ENCODE measurements at places on chromosomes 5 and 9.
A peak's percentile ranks its signal among the peaks of the same experiment; 100 is the strongest.

DNA sequence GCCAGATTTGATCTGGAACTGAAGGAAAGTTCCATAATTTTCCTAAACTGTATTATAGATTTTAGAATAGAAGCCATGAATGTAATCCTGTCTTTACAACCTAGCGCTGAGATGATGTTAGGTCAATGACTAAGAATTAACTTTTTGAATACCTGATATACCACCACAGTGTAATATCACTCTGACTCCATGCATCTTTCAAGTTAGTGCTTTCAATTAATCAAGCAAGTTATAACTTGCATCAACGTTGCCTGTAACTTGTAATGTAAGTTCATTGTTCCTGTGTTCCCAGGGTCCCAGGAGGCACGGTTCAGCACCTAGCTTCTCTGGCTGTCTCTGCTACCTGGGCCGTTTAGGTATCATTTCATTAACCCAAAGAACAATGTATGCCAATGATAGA is 139.3 kb downstream of the CSNK1G3 start:
- no peak for DNase-seq

- DNase-seq: no peak
Measured at GRCh38 chr9:124137009-124137943, 120.5 kb upstream of the NEK6 start.

- no peak for DNase-seq
Measured at GRCh38 chr5:169450464-169450863, 133.1 kb upstream of the SPDL1 start.

DNA sequence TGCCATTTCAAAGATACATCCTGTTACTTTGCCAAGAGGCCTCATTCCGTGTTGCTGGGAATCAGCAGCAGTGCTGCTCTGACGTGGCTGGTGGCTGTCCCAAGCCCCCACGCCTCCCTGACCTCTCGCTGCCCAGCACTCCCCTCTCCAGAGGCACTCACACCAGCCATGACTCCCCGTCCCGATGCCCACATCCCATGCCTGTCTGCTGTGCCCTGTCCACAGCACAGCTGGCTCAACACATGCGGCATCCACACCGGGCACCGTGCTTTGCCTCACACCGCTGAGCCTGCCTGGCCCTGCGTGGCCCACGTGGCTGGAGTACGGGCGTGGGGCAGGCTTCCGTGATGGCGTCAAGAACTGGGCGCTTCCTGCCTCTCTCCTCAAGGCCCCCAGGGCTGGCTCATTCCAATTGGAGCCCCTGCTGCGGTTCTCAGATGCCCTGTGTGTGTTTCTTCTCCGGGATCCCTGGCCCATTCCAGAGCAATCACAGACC is 7.8 kb upstream of the LCN1 start:
- peak; percentile 45 for DNase-seq

DNA sequence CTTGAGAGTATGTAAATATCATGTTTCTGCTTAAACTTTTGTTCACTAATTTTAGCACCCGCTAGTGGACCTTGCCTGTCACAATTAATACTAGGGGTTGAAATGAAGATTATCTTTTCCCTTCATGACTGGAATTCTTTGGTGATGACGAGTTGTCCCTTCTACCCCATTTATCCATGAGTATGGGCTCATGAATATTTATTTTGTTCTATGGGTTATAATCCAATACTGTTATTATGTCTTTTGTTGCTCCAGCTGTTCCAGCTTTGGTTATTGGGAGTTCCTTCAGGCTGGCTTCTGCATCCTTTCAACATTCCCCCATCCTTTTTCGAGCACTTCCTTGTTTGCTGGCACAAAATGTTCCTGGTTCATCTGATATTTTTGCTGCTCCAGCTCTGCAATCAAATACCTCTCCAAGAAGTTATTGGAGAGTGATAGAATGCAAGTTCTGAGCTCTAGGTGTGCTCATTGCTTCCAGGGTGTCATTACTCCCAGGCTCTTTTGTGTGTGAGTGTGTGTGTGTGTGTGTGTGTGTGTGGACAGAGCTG is 19.7 kb upstream of the ARHGEF28 start:
- no peak for DNase-seq
